ENCODE measurements at places on chromosomes 11 and 22. TPM values are rescaled to one million over a fixed set of nuclear protein-coding genes. Genes with fewer than 3 reads are reported as not detected.

OR5T3 gene
- not detected for polyA plus RNA-seq

MYBPC3 gene
- polyA plus RNA-seq: not detected

IGF2 gene
- not detected for polyA plus RNA-seq

SCT gene
- polyA plus RNA-seq: not detected

SLC22A12 gene
- polyA plus RNA-seq: not detected

LMF2 gene
- 24.2 TPM for polyA plus RNA-seq

CDCA5 gene
- 2.1 TPM for polyA plus RNA-seq

FADS3 gene
- 1.2 TPM for polyA plus RNA-seq

LIPT2 gene
- 11.5 TPM for polyA plus RNA-seq

Data from CD4-positive, CD25-positive, alpha-beta regulatory T cell (primary cell).